ENCODE measurements at places on chromosomes 5 and 9.

DNA sequence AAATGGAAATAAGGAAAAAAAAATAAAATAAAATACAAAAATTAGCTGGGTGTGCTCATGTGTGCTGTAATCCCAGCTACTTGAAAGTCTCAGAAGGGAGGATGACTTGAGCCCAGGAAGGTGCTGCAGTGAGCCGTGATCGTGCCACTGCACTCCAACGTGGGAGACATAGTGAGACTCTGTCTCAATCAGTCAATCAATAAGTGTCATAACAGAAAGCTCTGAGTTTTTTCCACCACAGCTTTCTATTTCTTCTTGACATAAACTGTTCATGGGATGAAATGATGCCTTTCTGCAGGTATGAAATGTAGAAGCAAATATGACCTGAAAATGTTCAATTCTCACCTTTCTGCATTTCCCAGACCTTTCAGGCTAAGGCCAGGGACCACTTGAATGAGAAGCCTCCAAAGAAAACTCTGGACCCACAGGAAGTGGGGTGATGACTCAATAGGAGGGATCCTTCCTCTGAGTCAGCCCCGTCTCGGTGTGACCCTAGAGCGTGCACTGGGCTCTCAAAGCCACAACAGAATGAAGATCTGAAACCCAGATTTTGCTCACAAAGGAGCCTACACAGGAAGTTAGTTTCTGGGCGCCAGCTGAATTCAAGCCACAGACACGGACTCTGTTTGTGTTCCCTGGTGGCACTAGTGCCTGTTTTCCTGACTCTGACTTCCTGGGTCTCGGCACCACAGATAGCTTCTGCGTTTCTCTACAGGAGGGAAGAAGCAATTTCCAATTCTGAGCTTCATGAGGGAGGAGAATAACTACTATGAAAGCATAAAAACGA is 62.0 kb downstream of the ANKH start:
- DNase-seq = no peak

DNA sequence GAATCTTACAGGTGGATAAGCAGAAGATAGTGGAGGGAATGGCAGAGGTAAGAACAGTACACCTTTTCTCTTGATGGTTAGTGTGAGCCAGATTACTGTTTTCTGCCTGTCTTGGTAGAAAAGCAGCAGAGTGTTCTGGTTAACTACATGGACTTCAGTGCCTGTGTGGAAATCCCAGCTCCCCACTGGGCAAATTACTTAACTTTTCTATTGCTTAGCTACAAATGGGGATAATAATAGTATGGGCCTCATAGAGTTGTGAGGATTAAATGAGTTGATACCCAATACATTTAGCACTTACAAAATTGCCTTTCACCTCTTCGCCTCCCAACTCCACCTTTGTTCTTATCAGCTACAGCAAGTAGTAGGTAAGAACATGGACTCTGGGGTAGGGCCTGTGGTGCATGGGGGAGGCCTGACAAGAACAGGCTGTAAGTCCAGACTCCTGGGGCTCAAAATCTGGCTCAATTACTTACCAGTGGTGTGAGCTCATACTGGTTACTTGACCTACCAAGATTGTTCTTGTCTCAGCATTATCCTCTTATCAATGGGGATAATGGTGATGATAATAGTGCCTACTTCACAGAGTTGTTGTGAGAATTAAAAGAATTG is 125.1 kb downstream of the LIFR start:
- no peak for DNase-seq

GRCh38 chr5:76788362-76788761 is 30.5 kb upstream of the F2RL1 start:
- no peak for DNase-seq

- no peak for DNase-seq
Observed at GRCh38 chr9:130490981-130491380, 46.2 kb downstream of the ASS1 start.

GRCh38 chr9:101132801-101133200 is 104.3 kb downstream of the PLPPR1 start:
- DNase-seq = no peak

- peak; percentile 90 for DNase-seq
Observed at GRCh38 chr9:133149130-133150015, 14.3 kb downstream of the GBGT1 start.

DNA sequence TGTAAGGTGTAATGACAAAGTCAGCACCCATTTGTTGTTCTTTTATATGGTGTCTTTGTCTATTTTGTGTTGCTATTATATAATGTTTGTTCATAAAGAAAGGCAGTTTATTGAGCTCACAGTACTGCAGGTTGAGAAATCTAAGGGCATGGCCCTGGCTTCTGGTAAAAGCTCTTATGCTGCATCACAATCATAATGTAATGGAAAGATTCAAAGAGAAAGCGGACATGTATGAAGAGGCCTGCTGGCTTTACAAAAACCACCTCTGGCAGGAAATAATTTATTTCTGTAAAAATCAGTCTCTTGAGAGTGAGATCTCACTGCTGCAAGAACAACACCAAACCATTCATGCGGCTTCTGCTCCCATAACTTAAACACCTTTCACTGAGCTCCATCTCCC is 746.7 kb upstream of the FAM174A start:
- DNase-seq = no peak

DNA sequence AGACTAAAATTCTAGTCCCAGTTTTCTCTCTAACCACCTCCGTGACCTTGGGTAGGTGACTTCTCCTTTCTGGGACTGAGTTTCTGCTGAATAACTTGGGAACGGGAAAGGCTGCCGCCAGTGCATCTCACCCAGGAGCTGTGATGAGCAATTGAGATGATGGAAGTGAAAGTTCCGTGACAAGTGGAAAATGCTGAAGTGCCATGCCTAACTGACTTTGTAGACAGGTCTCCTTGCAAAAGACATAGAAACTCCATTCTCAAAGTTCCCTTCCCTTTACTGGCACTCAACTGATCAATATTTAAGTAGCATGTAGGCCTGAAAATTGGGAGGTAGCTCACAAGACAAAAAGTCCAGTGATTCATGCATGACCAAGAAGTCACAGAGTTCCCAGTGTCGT is 6.3 kb upstream of the ADAM19 start:
- no peak for DNase-seq

DNA sequence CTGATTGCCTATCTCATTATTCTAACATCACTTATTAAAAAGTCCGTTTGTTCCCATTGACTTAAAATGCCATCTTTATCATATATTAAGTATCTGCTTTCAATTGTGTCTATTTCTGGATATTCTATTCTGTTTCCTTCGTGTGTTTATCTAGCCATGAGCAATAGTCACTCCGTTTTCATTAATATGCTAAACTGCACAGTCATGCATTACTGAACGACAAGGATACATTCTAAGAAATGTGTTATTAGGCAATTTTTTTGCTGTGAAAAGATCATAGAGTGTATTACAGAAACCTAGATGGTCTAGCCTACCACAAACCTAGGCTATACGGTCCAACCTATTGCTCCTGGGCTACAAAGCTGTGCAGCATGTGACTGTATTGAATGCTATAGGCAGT is 482.9 kb downstream of the IRX1 start:
- no peak for DNase-seq

DNA sequence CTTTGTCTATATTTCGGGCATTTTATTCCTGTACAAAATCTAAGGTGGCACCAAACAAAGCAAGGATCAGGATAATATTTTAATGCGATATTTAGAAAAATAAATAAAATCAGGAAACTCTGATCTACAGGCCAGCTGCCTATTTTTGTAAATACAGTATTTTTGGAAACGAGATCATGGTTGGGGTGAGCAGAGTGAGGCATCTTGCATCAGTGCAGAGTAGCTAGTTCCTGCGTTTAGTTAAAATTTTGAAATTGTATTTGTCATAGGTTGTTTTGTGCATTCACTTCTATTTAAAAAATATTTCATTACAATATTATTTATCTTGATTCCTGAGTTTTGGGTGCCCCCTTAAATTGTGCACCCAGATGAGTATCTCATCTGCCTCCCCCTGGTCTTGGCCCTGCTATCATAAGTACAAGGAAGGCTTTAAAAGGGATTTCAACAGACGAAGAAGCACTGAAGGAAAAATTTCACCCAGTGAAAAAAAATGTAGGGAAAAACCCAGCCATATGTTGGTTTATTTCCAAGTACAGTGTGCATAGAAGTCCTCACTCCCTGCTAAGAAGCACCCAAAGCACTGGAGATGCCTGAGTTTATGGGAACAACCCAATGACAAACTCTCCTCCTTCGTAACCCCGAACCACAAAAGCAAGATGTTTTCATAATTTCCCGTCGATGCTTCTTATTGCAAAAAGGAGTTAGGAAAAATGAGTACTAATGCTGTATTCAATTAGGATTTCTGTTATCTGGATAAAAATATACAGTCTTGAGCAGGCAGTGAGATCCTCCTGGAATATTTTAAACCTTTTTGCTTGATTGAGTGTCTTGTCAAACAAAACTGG is 304.7 kb upstream of the CLINT1 start:
- DNase-seq = no peak

GRCh38 chr5:3010953-3011763 is 259.7 kb upstream of the IRX2 start:
- no peak for DNase-seq

DNA sequence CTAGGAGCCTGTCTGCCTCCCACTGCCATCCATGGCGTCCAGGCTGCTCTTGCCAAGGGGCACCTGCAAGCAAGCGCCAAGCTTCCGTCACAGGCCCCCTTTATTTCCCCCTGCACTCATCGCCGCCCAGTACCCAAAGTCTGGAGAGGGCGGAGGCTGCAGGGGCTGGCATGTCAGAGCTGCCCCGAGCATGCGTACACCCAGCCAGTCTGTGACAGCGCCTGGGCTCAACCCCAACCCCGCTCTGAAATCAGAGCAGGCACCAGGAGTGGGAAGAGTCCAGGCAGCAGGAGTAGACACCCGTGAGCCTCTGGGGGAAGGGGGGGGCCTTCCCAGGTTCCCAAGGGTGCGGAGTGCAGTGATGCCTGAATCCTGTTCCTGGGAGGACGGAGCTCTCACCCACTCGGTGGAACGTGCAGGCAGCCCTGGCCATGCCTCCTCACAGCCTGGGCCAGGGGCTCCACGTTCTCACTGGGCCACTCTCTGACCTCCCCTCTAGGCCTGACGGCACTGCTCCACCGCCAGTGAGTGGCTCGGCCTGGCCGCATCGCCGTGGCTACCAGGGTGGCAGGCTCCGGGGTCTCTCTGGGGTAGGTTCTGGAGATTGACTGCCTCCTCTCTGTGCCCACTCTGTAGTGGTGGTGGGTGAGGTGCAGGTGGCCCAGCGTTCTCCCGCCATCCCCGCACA is 469.0 kb downstream of the CDH9 start:
- no peak for DNase-seq

DNA sequence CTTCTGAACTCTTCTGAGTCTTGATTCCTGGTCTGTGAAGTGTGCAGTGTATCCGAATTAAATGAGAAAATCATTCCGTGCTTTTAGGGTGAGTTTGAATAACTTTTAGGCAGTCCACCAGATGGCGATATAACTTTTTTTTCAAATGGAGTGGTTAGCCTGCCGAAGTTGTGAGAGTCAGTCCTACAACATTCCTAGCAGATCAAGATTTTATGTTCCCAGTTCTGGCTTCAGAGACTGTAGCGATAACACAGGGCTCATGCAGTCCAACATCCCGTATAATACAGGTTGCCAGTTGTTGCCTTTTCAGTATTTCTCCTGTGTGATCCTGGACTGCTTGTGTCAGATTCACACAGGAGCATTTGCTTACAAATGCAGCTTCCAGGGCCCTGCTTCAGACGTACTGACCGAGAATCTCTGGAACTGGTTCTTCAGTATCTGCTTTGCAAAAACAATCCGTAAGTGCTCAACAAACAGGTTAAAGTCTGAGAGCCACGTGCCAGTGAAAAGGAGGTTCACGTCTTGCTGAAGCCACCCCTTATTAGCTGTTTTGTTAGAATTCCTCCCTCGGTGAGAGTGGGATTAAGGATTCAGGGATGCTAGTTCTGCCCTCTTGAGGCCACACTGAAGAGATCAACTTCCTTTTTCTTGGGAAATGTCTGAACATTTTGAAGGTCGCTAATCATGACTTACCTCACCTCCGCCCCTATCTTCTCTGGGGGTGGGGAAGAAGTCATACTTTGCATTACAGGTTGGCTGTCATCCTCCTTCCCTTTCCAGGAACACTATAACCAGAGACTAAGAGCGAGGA is 22.8 kb downstream of the SMIM3 start:
- DNase-seq = peak; percentile 57

- DNase-seq = no peak
Observed at GRCh38 chr9:128385496-128386460, 14.6 kb downstream of the URM1 start.

Measured in NCI-H1417 (cell line).